Muscle of leg (tissue), 16 donors: ENCODE measurements at places on chromosomes 16 and 17.

DNA sequence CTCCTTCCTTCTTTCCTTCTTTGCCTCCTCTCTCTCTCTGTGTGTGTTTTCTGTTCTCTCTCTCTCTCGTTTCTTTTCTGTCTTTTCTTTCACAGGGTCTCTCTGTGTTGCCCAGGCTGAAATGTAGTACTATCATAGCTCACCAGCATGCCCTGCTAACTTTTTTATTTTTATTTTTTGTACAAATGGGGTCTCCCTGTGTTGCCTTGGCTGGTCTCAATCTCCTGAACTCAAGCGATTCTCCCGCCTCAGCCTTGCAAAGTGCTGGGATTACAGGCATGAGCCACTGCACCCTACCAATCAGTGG, 1.5 kb downstream of the SLC5A11 start:
- no peaks in the 10 kb centered on the region for H3K36me3 ChIP-seq
- no peaks in the 10 kb centered on the region for H3K27me3 ChIP-seq
- H3K4me1 ChIP-seq, result no peaks in the 10 kb centered on the region

DNA sequence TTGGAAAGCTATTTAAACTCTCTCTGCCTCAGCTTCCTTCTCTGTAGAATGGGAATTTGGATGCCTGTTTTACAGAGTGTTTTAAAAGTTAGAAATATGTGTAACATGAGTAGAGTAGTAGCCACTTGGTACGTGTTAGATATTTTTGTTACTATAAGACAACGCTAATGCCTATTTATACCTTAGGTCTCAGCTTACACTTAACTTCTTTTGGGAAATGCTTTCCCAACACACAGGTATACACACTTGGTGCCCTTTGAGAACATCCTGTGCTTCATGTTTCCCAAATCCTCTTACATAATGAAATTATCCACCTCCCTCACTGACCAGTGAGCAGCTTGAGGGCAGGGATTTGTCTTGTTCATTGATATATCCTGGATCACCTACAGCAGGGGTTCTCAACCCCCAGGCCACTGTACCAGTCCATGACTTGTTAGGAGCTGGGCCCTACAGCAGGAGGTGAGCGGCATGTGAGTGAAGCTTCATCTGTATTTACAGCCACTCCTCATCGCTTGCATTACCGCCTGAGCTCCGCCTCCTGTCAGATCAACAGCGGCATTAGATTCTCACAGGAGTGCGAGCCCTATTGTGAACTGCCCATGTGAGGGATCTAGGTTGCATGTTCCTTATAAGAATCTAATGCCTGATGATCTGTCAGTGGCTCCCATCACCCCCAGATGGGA, 33.5 kb downstream of the ARSG start:
- H3K27ac ChIP-seq, result no peak overlapping the region
- peaks cover 3% of the 10 kb centered on the region for H3K27me3 ChIP-seq
- no peaks in the 10 kb centered on the region for H3K4me1 ChIP-seq
- no peak overlapping the region for H3K4me3 ChIP-seq
- DNase-seq, result no peak

DNA sequence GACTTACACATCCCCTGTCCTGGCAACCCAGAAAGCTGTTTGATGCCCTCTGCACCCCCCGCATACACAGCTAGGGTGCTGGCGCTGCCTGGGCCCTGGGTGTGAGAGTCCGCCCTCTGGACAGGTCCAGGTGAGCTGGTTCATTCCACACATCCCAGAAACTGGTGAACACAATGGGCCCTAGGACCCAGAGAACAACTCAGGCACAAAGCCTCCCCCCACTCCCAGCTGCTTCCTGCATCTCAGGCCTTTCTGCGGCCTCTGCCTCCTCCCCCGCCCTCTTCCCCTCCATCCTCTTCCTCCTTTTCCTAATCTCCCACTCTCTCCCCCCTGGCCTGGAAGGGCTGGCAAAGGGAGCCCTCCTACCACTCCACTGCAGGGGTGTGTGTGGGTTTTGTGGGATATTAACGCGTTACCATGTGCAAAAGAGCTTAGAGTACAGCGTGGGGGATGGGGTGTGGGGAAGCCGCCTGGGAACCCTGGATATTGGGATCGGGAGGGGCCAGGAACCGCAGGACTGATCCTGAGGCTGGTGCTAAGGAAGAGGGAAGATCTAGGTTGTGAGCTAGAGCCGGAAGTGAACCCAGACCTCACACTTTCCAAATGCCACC, 1.6 kb upstream of the PPP1R9B start:
- H3K4me1 ChIP-seq, result peaks cover 67% of the 10 kb centered on the region
- H3K4me3 ChIP-seq, result peak overlapping the region; percentile 79
- no peaks in the 10 kb centered on the region for H3K27me3 ChIP-seq
- H3K27ac ChIP-seq, result peak overlapping the region; percentile 98

- peak; percentile 12 for DNase-seq
- no peaks in the 10 kb centered on the region for H3K4me1 ChIP-seq
- no peak overlapping the region for H3K4me3 ChIP-seq
- H3K36me3 ChIP-seq, result no peaks in the 10 kb centered on the region
- no peak overlapping the region for H3K27ac ChIP-seq
- H3K27me3 ChIP-seq, result no peaks in the 10 kb centered on the region
Measured at GRCh38 chr16:77306075-77306474, 106.9 kb downstream of the SYCE1L start.

- H3K27me3 ChIP-seq, result no peaks in the 10 kb centered on the region
- H3K27ac ChIP-seq, result peak overlapping the region; percentile 74
- H3K4me3 ChIP-seq, result no peak overlapping the region
Measured at GRCh38 chr17:3894188-3894587, 1.3 kb upstream of the CAMKK1 start.

- H3K4me1 ChIP-seq, result peaks cover 72% of the 10 kb centered on the region
- peak; percentile 72 for DNase-seq
- no peaks in the 10 kb centered on the region for H3K27me3 ChIP-seq
- no peaks in the 10 kb centered on the region for H3K36me3 ChIP-seq
- peak overlapping the region; percentile 77 for H3K27ac ChIP-seq
Measured at GRCh38 chr16:49698453-49698815, 157.5 kb downstream of the ZNF423 start.

GRCh38 chr17:2745317-2746037, 4.0 kb downstream of the CCDC92B start:
- H3K27ac ChIP-seq, result peak overlapping the region; percentile 47
- H3K4me3 ChIP-seq, result no peak overlapping the region
- H3K27me3 ChIP-seq, result peaks cover 26% of the 10 kb centered on the region
- H3K4me1 ChIP-seq, result peaks cover 8% of the 10 kb centered on the region

DNA sequence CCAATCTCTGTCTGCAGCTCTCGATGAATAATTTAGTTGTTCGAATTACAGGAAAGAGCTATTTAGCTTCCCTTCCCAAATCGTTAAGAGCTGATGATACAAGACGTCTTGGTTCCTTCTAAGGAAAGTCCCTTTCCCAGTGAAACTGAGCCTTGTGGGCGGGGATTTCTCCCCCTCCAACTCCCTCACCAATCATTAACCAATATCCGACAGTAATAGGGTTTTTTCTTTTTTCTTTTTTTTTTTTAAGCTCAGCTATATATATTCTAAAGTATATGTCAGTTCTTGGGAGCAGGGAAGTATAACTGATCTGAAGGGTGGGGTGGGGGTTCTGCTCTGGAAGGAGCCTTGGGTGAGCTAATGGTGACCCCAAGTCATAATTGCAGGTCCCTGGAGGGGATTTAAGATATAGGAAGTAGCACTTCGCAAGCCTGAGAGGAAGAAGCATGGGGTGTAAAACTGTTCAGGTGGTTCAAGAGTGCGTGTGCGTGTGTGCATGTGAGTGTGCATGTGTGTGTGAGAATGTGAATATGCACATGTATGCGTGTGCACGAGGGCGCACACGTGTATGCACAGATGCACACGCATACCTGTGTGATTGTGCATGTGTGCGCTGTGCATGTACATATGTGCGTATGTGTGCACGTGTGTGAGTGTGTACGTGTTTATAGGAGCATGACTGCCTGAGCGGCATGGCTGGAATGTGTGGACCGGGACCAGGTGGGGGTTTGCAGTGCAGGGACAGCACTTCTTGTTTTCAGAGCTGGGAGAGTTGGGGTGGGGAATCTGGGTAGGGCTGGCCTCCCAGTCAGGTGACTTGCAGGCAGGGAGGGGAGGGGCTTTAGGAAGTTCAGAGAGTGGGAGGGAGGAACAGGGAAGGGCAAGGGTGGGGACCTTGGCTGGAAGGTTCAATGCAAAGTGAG, 42.7 kb downstream of the SOCS3 start:
- DNase-seq, result peak; percentile 89
- H3K4me3 ChIP-seq, result no peak overlapping the region

- no peaks in the 10 kb centered on the region for H3K4me1 ChIP-seq
- no peak for DNase-seq
- H3K4me3 ChIP-seq, result no peak overlapping the region
- H3K27ac ChIP-seq, result no peak overlapping the region
- H3K36me3 ChIP-seq, result no peaks in the 10 kb centered on the region
Measured at GRCh38 chr16:25841761-25842160, 150.0 kb downstream of the HS3ST4 start.

DNA sequence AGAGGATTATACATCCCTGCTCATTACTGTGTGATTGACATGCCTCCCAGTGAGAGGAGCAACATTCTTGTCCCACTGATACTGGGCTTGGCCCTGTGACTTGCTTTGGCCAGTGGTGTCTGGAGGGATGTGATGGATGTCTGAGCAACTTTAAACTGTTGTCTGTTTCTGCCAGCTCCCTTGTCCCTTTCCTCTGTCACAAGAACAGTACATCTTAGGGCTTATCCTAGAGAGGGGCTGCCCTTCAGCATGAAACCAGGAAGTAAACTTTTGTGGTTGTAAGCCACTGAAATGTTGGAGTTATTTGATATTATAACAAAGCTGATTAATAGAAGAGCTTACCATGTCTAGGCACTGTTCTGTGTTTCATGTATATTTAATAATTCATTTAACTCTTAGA, 82.9 kb upstream of the GPRC5B start:
- H3K4me1 ChIP-seq, result peaks cover 3% of the 10 kb centered on the region
- no peak for DNase-seq
- no peak overlapping the region for H3K4me3 ChIP-seq
- no peak overlapping the region for H3K27ac ChIP-seq

DNA sequence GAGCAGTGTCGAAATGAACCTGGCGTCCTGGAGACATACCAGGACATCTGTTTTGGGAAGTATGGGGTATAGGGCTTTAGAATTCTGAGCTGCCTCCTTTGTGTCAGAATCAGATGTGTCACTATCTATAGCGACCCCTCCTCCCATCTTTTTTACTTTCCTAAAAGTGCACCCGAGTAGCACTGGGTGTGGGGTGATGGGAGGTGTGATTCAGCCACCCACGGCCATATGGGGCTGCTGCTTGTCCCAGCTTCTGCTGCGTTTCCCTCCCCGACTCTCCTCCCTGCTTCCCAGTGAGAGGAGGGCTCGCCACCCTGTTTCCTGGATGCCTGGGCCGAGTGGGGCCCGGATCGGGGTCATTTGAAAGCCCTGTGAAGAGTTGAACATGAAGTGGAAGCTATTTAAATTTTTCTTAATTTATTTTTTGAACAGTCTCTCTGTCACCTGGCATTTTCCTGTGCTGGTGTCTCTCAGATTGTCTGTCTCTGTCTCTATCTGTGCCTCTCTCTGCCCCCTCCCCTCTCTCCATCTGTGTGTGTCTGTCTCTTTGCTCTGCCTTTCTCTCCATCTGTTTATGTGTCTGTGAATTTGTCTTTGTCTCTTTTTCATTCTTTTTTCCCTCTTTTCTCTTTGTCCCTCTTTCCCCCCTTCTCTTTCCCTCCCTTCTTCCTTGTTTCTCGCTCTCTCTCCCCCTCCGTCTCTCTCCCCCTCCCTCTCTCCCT, 638.8 kb upstream of the EEF2KMT start:
- H3K36me3 ChIP-seq, result no peaks in the 10 kb centered on the region
- no peaks in the 10 kb centered on the region for H3K4me1 ChIP-seq

DNA sequence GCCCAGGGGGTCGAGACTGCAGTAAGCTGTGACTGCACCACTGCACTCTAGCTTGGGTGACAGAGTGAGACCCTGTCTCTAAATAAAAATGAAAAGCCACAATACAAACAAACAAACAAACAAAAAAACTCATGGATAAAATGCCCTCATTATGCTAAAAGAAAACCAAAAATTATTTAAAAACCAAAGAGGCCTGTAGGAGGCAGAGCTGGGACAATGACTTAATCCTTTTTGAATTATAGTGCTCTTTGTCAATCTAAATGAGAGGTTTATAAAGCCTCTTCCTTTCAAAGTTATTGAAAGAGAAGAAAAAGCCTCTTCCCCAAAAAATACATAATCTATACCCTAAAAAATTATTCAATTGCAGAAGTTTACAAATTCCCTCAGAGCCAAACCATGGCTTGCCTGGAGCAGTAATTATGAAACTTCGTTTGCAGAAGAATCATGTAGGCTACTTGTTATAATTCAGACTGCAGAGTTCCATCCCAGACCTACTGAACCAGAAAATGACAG, 18.5 kb downstream of the CRLF3 start:
- H3K27me3 ChIP-seq, result no peaks in the 10 kb centered on the region
- H3K27ac ChIP-seq, result no peak overlapping the region
- peaks cover 18% of the 10 kb centered on the region for H3K36me3 ChIP-seq
- no peak overlapping the region for H3K4me3 ChIP-seq

GRCh38 chr17:68489919-68490318, 22.3 kb upstream of the PRKAR1A start:
- H3K27ac ChIP-seq, result no peak overlapping the region
- peaks cover 23% of the 10 kb centered on the region for H3K4me1 ChIP-seq
- no peaks in the 10 kb centered on the region for H3K27me3 ChIP-seq
- no peaks in the 10 kb centered on the region for H3K36me3 ChIP-seq
- H3K4me3 ChIP-seq, result no peak overlapping the region

DNA sequence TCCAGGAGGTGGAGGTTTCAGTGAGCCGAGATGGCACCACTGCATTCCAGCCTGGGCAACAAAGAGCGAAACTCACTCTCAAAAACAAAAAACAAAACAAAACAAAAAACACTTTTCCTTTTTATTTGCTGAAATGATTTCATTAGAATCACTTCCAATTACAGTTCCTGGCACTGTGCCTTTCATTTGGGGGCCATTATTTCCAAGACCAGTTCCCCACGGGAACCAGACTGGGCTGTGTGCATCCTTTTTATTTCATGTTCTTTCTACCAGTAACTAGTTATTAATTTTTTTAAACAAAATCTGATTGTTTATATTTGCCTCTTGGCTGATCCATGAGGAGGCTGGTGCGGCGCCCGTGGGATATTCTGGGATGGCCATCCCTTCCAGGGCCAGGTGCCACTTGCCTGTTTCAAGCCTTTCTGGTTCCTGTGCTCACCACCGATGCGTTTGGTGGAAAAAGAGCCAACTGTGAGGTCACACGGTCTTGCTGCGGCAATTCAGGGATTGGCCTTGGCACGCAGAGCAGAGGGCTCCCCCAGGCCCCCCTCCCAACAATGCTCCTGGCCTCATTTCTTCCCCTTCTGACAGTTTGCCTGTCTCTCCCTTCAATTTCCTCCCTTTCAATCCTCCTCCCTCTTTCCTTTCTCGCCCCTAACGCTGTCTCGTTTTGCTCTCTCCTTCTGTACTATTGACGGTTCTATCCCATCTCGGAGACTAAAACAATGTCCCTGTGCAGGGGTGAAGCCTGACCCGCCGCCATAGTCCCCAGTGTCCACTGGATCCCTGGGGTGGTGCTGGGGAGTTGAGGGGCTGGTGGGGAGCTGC, 13.4 kb downstream of the UBALD1 start:
- peaks cover 4% of the 10 kb centered on the region for H3K27me3 ChIP-seq
- peak overlapping the region; percentile 77 for H3K27ac ChIP-seq
- H3K4me3 ChIP-seq, result no peak overlapping the region
- peaks cover 24% of the 10 kb centered on the region for H3K4me1 ChIP-seq

GRCh38 chr17:17766077-17766743, 70.6 kb downstream of the SREBF1 start:
- H3K27ac ChIP-seq, result peak overlapping the region; percentile 83
- H3K4me3 ChIP-seq, result no peak overlapping the region
- H3K36me3 ChIP-seq, result no peaks in the 10 kb centered on the region
- H3K27me3 ChIP-seq, result no peaks in the 10 kb centered on the region
- peaks cover 90% of the 10 kb centered on the region for H3K4me1 ChIP-seq
